ENCODE measurements at places on chromosomes 5 and 9.

GRCh38 chr5:82885627-82886389, 191.4 kb downstream of the TMEM167A start:
- DNase-seq: no peak

GRCh38 chr9:128902351-128903078, 18.3 kb upstream of the PHYHD1 start:
- peak; percentile 83 for DNase-seq

GRCh38 chr5:5480481-5481111, 58.1 kb downstream of the ICE1 start:
- no peak for DNase-seq

DNA sequence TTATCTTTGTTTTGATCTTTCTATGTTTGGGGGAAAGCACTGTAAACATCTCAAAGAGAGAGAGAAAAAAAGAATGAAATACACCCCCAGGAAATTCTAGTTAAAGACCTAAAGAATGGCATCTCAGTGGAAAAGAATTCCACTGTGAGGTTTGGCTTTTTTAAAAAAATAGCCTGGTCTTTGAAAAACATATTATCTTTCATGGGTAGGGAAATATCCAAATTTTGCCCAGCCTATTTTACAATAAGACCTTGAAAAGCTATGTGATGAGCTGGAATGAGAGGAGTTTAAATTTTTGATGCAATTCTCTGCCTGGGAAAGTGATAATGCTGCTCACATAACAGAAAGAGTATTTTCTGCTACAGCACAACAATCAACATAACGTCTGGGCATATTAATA, 348.1 kb upstream of the WWC1 start:
- no peak for DNase-seq

- no peak for DNase-seq
Observed at GRCh38 chr9:37342493-37342892, 80.0 kb upstream of the GRHPR start.

GRCh38 chr5:52948418-52949076, 40.6 kb upstream of the ITGA2 start:
- DNase-seq: peak; percentile 54

- DNase-seq: peak; percentile 91
Observed at GRCh38 chr9:34701769-34702736, 7.9 kb downstream of the CCL21 start.

DNA sequence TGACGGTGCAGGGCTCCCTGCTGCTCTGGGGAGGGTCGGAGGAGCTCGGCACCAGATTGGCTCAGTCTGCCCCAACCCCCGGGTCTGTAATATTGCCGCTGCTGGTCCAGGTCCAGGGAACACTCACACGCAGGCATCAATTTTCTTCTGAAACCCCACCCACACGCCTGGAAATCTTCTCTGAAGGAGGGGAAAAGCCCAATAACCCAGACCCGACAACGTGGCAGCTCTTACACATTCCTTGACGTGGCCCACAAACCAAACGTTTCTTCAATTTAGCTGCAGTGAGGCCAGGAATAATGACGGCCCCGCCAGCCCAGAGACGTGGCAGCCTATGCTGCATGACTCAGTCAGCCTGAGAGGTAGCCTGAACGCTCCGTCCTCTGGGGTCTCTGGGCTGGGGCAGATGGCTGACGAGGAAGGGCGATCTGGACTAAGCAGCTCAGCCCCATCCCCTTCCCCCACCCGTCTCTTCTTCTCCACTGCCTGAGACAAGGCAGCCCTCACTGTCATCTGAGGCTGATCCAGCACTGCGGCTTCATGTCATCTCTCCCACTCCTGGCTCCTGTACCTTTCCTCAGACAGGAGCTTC, 9.9 kb upstream of the SPARC start:
- no peak for DNase-seq
